Left ventricle myocardium inferior (tissue), 1 donor: ENCODE measurements at places on chromosomes 11 and 22. TPM values are rescaled to one million over a fixed set of nuclear protein-coding genes. Genes with fewer than 3 reads are reported as not detected.

MS4A6E gene
- total RNA-seq = not detected

DRD4 gene
- 0.22 TPM for total RNA-seq

PATE4 gene
- total RNA-seq = not detected

DEAF1 gene
- 18.1 TPM for total RNA-seq

MIOX gene
- total RNA-seq = not detected

C22orf15 gene
- total RNA-seq = not detected

VPS37C gene
- 15.8 TPM for total RNA-seq

SIAE gene
- 68.8 TPM for total RNA-seq

CCDC87 gene
- total RNA-seq = 0.41 TPM

ELMOD1 gene
- 2.3 TPM for total RNA-seq
